ENCODE measurements at places on chromosomes 16 and 17.

- peaks cover 19% of the 10 kb centered on the region for H3K27me3 ChIP-seq
- no peak for DNase-seq
- H3K4me1 ChIP-seq, result no peaks in the 10 kb centered on the region
- H3K36me3 ChIP-seq, result no peaks in the 10 kb centered on the region
Observed at GRCh38 chr17:79612468-79613194, 1.8 kb upstream of the RBFOX3 start.

DNA sequence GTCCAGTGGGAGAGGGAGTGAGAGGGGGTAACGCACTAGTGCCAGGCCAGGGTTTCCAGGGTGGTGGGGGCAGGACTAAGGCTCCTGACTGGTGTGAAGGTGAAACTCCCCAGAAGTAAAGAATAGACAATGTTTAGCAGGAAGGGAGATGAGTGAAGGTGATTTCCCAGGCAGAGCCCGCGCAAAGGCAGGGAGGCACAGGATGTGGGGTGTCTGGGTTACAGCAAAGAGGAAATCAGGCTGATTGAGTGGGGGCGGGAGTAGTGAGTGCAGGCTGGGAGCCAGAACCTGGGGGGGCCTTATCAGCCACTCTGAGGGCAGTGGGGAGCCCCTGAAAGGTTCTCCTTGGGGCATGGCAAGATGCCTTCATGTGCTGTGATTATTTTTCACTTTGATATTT, 167.5 kb downstream of the UTP18 start:
- peaks cover under 1% of the 10 kb centered on the region for H3K27me3 ChIP-seq
- no peak for DNase-seq
- H3K27ac ChIP-seq, result no peak overlapping the region
- no peaks in the 10 kb centered on the region for H3K36me3 ChIP-seq
- H3K4me1 ChIP-seq, result peaks cover 4% of the 10 kb centered on the region

DNA sequence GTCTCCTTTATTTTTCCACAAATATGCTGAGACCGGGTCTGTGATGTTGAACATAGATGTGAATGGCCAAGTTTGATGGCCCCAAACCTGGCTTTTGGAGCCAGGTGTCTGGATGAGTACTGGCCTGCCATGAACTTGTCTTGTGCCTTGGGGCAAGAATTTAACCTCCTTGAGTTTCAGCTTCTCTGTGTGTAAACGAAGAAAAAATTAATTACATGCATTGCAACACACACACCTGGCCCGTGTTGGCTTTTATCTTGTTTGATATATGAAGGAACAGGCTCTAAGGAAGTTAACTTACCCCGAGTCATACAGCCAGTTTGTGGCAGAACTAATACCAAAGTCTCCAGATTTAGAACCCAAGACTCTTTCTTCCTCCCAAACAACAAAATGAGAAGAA, 13.1 kb downstream of the FBXO39 start:
- no peaks in the 10 kb centered on the region for H3K4me1 ChIP-seq
- H3K27me3 ChIP-seq, result peaks cover 22% of the 10 kb centered on the region
- H3K36me3 ChIP-seq, result no peaks in the 10 kb centered on the region
- no peak for DNase-seq
- H3K4me3 ChIP-seq, result no peak overlapping the region

- H3K4me3 ChIP-seq, result no peak overlapping the region
- no peak for DNase-seq
- H3K27me3 ChIP-seq, result peaks cover 16% of the 10 kb centered on the region
- H3K36me3 ChIP-seq, result peaks cover 2% of the 10 kb centered on the region
- H3K4me1 ChIP-seq, result peaks cover 8% of the 10 kb centered on the region
Observed at GRCh38 chr16:82016263-82016662, 5.0 kb upstream of the SDR42E1 start.

DNA sequence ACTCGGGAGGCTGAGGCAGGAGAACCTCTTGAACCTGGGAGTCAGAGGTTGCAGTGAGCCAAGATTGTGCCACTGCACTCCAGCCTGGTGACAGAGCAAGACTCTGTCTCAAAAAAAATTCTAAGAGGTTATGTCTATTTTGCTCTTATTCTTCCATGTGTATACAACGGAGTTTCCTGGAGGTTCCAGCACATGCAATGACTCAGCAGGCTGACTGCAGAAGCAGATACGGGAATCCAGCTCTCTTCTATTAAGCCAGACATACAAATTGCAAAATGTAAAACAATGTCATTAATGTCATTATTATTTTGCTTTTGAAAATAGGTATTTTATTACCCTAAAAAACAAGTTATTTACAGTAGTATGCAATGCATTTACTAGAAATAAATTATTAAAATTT, 18.4 kb downstream of the MIEF2 start:
- peaks cover 16% of the 10 kb centered on the region for H3K36me3 ChIP-seq
- no peaks in the 10 kb centered on the region for H3K4me1 ChIP-seq
- no peak overlapping the region for H3K27ac ChIP-seq

DNA sequence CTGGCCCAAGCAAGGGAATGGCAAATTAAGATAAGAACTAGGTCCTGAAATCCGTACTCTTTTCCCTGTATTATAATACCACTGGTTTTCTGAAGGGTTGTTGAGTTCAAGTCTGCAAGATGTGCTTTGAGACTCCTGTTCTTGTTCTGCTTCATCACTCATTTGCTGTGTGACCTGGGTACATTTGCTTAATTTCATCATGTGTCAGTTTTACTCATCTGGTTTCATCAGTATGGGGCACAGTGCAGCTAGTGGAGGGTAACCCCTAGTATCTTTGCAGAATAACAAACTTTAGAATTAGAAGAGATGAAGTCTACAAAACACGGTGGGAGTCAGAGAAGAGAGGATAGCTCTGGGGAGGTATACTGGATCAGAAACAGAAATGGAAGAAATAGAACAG, 21.9 kb upstream of the EFCAB13 start:
- H3K36me3 ChIP-seq, result peaks cover 3% of the 10 kb centered on the region
- no peaks in the 10 kb centered on the region for H3K27me3 ChIP-seq
- H3K27ac ChIP-seq, result no peak overlapping the region
- H3K4me3 ChIP-seq, result no peak overlapping the region

DNA sequence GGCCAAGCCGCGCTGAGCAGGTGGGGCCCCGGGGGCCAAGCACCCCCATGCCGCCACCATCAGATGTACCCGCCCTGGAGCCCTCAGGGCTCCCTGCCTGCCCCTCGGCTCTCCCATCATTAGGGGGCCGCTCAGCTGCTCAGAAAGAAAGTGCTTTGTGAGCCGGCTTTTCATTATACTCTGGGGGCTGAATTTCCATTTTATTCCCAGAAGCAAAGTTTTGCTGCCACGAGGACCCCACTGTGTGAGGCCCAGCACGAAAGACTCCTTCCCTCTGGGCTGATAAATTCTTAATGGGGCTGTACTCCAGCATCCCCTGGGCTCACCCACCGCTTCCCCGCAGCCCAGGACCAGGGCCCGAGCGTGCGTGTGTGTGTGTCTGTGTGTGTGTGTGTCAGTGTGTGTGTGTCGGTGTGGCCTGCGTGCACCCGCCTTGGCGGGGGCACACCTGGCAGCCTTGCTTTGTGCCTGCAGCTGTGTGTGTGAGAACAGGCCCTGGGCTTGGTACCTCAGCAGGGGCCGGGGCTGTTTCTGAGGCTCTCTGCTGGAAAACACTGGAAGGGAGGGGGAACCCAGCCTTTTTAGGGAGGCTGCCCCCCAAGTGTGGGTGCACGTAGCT, 103.0 kb upstream of the GSE1 start:
- no peak overlapping the region for H3K27ac ChIP-seq
- peaks cover 10% of the 10 kb centered on the region for H3K27me3 ChIP-seq
- H3K4me3 ChIP-seq, result no peak overlapping the region
- no peak for DNase-seq
- H3K36me3 ChIP-seq, result no peaks in the 10 kb centered on the region
- H3K4me1 ChIP-seq, result peaks cover 4% of the 10 kb centered on the region
